ENCODE measurements at places on chromosomes 2 and 18. TPM values are rescaled to one million over a fixed set of nuclear protein-coding genes. Genes with fewer than 3 reads are reported as not detected.
A peak's percentile ranks its signal among the peaks of the same experiment; 100 is the strongest.

The CPS1 gene
- total RNA-seq = 0.44 TPM

The DSC2 gene
- under 0.01 TPM for total RNA-seq

- no peak for DNase-seq
Observed at GRCh38 chr2:169771021-169771420, 27.6 kb upstream of the SSB start.

The ERMN gene
- not detected for total RNA-seq

The OR6B2 gene
- not detected for total RNA-seq

- DNase-seq = no peak
Observed at GRCh38 chr2:1784087-1784486, 39.8 kb upstream of the PXDN start.

The SLC38A11 gene
- total RNA-seq = not detected

The FRZB gene
- total RNA-seq = 0.79 TPM

- no peak for DNase-seq
Observed at GRCh38 chr2:227528803-227529202, 56.8 kb downstream of the AGFG1 start.

DNA sequence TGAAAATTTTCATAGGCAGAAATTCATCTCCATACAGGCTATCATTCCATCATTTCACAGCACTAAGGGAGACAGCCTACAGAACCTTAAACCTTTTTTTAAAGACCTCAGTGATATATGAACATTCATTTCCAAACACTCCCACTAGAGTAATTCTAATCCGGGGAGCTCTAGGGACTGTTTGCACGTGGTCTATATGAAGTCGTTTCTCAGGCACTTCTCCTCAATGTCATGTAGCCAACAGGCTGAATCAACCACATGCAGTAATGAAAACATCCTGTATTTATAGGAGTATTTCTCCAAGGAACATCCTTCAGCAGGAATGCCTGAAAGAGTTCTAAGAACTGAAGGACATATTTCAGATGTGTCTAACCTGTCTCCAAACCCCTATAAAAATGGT, 97.3 kb upstream of the CREB1 start:
- no peak for DNase-seq

DNA sequence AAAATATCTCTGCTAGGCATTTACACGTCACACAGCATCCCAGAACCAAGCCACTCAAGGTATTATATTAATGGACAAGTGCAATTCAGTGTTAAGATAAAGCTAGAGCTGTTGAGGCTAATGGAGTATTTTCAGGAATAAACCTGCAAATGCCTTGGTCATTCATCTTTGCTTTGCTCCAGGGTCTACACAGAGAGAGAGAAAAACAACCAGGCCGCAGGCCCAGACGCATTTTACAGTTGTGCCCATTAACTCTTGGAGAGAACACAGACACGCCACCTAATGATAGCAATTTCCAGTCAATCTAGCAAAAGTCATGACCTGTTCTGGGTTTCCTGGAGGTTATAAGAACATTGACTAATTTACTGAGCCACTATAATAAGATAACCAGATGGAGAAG, 829.3 kb downstream of the LRRTM4 start:
- no peak for DNase-seq

The CRYBA2 gene
- total RNA-seq = not detected

GRCh38 chr2:3463186-3463835, 56.0 kb downstream of the ADI1 start:
- DNase-seq = no peak

DNA sequence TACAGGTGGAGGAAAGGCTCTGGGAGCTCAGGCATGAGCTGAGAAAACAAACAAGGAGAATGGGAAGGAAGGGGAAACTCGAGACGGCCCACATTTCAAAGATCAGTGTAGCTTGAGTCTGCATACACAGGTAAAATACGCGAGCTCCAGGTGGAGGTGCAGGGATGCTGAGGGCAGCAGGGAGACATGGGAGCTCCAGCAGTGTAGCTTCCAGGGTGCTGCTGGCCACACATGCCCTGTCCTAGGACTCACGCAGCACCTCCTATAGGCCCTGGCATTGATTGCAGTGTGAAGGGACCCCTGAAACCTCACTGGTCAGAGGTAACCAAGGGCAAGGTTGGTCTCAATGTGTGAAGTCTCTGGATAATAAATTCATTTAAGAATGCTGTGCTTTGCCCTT, 362.8 kb upstream of the HS6ST1 start:
- DNase-seq = no peak

The GAREM2 gene
- total RNA-seq = 0.44 TPM

The C2orf80 gene
- total RNA-seq = not detected

GRCh38 chr2:154963511-154963910, 265.0 kb downstream of the KCNJ3 start:
- no peak for DNase-seq

DNA sequence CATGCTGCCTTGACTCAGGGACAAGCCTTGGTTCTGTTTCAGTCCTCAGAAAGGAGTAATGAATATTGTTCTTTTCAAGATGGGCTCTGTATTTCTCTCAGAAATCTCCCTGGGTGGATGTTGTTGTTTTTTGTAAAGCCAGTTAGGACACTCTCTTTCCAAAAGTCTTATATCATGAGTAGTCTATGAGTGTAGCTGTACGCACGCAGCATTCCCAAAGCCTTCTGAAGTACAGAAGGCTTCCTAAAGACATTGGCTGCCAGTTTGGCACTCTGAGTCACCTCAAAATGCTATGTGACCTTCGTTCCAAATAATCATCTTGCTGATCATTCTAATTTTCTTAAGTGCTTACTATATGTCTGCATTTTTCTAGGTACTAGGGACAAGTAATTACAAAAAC, 16.7 kb upstream of the GTF2A1L start:
- DNase-seq = no peak

DNA sequence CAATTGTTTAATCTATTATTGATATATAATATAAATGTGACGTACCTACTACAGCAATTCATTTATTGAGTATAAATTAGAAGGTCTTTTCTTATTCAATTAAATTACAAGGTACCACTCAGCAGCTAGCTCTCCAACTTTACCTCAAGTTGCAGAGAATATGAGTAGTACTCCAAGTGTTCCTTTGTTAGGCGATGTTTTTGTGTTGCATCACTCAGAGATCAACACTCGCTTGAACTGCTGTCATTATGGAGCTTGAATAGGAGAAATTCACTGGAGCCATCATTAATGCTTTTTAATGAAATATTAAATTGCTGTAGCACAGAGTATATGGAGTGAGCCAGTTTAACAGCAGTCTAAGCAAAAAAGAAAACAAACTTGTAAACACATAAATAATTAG, 320.0 kb downstream of the FSIP2 start:
- DNase-seq = no peak

The MROH2A gene
- not detected for total RNA-seq

- DNase-seq = peak; percentile 47
Observed at GRCh38 chr2:215619022-215619958, 183.4 kb upstream of the FN1 start.

DNA sequence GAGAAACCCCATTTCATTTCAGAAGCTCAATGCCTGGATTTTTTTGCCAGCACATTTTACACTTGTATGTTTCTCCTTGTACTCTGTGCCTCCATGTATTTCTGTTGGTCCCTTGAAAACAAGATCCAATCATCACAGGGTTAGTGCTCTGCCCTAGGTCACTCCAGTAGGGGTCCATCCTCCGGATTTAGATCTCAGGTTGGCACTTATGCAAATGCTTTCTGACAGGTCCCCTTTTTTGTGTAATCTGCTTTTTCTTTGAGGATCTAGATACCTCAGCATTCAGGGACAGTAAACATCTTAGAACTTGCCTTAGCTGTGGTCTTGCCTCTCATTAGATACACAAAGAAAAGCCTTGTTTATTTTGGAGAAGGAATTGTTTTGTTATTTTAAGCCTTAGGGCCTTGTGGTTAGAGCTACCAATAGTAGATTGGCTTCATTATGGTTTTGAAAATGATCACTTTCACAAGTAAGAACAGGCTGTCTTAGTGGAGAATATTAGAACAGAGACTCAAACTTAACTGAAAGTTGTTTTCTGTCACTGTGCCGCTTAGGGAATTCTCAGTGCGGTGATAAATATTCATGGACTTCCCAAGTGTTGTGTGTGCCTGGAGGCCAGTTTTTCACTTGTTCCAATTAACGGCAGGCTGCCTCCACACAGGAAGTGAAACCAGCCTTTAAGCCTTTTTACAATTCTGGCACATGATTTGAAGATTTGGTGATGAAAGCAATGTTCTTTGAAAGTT, 7.8 kb downstream of the MERTK start:
- peak; percentile 33 for DNase-seq

All from lung microvascular endothelial cell (primary cell).